ENCODE measurements at places on chromosomes 5 and 9. TPM values are rescaled to one million over a fixed set of nuclear protein-coding genes. Genes with fewer than 3 reads are reported as not detected.

Gene DUSP1
- 189 TPM for total RNA-seq

Gene ORM1
- not detected for total RNA-seq

Gene FGD3
- not detected for total RNA-seq

DNA sequence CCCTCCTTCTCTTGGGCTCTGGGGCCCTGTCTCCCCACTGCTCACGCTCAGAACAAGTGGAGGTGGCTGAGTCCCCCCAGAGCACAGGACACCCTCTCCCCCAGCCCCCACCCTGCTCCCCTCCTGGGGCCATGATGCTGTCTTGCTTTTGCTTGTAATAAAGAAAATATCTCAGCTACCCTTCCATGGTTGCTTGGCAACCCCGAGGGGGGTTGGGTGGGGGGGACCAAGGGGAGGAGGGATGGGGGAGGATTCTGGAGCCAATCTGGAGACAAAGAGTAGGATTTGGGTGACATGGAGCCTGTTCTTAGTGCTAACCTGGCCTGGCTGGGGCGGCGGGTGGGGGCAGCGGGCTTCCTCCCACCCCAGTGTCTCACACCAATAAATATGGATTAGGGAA lies 16.1 kb upstream of the CERCAM start:
- no peak for DNase-seq

DNA sequence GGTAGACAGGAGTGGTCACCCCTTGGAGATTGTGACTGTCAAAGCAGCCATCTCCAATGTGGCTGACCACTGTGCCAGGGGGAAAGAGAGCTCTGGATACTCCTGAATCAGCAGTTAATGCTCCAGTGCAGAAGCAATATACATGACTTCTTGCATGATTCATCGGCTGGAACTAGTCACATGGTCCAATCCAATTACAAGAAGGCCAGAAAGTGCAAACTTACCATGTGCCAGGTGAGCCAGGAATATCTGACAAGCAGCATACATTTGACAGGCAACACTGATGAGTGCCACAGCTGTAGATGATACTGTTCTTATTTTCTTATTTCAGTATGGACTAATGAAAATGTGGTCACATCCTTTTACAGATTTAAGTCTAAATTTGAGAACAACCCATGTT lies 440.0 kb upstream of the MPDZ start:
- no peak for DNase-seq

GRCh38 chr9:83153030-83153429 lies 90.1 kb upstream of the RASEF start:
- no peak for DNase-seq

DNA sequence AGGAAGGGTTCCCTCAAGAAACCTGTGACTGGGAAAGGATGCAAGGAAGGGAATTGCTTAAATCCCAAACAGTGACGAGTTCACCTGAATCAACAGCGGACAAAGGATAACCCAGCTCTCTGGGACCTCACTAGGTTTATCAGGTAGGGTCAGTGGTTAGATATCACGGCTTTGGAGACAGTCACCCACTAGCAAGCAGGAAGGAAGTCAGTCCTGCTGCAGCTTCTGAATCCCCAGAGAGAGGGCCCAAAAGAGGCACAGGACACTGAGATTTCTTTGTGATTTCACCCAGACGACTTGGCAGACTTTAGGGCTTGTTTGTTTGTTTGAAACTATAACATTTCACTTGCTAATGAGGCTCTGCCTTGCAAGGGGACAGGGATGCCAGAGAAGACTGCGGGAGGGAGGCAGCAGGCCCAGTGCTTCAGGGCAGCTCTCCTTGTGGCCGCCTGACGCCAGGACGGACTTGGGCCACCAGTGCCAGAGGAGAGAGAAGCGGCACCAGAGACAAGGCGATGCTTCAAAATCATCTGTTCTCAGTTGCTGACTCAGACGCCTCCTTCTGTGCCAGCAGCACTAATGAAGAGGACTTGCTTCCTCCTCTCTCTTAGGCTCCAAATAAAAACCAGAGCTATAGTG lies 275.6 kb upstream of the SLC30A5 start:
- no peak for DNase-seq

GRCh38 chr9:116555119-116555518 lies 132.0 kb upstream of the TRIM32 start:
- DNase-seq = no peak

GRCh38 chr9:120900824-120901223 lies 23.8 kb upstream of the PHF19 start:
- DNase-seq = no peak

DNA sequence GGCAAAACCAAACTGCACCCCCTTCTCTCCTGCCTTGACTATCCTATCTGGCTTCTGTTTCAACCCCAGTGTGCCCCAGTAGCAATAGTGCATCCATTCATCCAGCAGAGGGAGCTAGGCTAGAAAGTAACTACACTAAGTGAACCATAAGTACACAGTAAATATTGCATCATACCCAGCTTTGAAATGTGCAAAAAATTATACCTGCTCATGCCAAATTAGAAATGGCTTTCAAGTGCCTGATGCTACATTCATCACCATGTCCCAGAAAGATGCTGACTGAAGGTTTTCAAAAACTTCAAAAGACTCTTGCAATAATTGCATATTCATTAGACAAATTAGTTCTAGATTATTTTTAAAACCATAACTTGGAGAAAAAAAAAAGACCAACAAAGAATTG lies 153.5 kb downstream of the PRELID2 start:
- DNase-seq = peak; percentile 66
